SK-N-MC (cell line): ENCODE measurements at places on chromosomes 1 and 21.

DNA sequence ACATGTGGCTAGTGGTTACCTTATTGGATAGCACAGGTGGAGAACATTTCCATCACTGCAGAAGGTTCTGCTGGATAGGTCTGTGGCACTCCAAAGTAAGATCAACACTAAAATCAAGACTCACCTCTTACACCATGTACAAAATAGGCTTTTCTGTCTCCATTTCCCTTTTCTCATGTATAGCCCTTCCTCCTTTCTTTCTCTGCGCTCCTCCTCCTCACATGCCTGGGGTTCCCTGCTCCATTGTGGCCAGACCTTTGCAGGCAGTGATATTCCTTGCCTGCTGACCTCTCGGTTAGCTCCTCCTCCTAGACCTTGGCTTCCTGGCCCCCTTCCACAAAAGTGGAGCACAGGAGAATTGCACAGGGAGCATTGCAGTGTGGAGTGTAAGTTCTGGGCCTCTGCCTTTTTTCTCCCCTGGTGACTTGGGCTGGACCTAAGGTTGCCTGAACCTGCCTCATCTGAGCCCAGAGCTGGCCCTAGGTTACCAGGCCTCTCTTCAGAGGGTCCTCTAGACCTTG is 33.2 kb upstream of the RBM15 start:
- DNase-seq = no peak

DNA sequence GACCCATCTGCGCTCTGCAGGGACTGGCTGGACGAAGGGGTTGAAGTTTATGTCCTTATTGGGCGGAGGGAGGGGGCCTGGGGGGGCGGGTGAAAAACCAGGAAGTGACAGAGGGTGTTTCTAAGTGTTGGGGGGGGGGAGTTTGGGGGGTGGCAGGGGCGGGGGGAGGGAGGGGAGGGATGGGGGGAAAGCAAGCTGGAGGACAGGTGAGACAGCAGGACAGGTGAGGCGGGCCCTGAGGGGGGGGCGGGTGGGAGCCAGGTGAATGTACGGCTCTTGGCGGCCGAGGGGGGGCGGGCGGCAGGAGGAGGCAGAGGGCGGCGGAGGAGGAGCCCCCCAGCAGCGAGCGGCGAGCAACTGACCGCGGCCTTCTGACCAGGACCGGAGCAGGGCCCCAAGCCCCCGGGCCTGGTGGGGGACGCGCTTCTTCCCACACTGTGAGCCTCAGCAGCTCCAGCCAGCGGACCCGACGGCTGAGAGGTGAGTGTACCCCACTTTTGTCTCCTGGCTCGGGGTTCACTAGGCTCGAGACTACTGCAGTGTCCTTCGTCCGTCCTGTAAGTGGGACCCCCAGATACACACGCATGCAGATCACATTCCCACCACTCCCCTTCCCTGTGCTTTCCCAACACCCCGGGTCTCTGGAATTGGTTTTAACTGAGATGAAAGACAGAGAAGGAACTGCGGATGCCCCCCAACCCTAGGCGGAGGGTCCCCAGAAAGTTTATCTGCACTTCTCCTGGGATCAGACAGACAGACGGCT is at the start of gene ZBTB7B:
Gene ZBTB7B, plus strand, starts transcription at position 339 of the 763 bp plus-strand sequence. CDS start 11,859 bp downstream, outside the sequence.
- DNase-seq = no peak

GRCh38 chr1:179742291-179742690 is 800 bp upstream of the FAM163A start:
- DNase-seq = no peak

- no peak for DNase-seq
These were observed 201.4 kb upstream of the BRINP3 start for GRCh38 chr1:190679044-190679443.

DNA sequence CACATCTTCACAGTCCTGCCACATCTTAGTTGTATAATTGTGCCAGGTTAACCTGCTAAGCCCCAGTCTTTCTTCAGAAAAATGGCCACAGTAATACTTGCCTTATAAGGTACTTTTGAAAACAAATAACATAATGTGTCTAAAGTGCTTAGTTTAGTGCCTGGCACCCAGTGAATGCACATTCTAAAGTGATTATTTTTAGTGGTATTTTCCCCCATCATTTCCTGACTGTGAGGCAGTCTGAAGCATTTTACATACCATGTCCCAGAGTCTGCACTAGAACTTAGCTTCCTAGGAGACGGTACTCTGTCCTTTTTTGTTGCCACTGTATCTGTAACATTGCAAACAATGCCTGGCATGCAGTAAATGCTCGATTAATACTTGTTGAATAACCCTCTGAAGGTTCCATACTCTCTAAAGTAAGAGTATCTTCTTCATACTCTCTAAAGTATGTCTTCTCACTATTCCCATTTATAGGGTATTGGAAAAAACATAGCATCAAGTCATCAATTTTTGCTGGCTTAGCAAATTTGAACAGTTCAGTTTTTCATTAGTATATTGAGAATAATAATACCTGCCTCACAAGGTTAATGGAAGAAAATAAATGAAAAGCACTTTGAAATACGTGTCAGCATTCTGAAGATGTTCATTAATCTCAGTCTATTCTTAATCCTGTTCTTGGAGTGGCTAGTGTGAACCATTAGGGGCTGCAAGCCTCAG is 43.7 kb downstream of the FMO3 start:
- DNase-seq = no peak

DNA sequence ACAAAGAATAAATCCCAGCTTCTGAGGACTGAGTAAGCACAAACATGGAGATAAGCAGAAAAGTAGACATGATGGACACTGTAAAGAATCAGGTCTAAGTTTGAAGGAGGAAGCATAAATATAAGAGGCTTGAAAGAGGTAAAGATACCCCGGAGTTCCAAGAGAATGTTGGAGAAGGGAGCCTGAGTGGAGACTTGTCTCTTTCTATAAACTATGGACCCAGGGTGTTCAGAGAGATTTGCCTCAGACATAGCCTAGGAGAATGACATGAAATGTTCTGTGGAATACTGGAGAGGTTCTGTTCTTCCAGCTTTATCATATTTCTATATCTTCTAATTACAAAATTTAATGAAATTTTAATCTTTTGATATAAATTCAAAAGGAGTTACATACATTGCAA is 554.3 kb upstream of the B3GALT2 start:
- DNase-seq = no peak

- DNase-seq = no peak
These were observed 39.7 kb downstream of the CAPZB start for GRCh38 chr1:19445417-19446342.

GRCh38 chr1:91741906-91742305 is 144.0 kb downstream of the TGFBR3 start:
- no peak for DNase-seq

DNA sequence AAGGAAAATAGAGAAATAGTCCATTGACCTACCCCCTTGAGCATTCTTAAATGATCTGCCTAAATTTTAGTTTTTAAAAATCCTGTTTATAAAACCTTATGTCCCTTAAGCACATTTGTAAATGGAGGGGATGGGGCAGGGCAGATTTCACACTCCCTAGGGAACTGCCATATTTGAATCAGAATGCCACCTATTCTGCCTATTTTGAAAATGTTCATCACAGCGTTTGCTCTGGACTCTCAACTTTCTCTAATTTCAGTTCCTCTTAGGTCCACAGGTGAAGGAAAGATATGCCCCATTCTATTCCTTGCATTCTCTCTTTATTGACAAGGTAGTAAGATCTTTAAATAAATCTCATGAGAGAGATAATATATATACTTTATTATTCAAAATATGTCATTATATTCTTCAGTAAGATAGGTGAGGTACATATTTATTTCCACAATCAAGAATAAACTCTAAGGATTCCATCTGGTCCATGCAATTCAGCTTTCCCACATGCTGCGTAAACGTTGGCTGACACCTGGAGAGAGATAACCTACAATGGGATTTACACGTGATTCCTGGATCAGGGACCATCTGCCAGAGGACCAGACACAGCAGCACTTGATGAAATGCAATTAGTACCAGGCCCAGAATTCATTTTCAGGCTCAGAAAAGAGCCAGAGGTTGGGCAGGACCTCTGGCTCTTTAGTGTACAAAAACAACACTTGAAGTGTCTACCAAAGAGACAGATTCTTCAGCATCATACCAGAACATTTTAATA is 1.2 kb upstream of the LPGAT1 start:
- no peak for DNase-seq

- no peak for DNase-seq
These were observed 256.8 kb upstream of the C1orf105 start for GRCh38 chr1:172163498-172164215.

GRCh38 chr1:48627486-48627885 is 149.2 kb downstream of the BEND5 start:
- DNase-seq = no peak

- no peak for DNase-seq
These were observed 88.5 kb downstream of the GPR88 start for GRCh38 chr1:100626397-100626796.

GRCh38 chr1:31645274-31645568 is 545 bp upstream of the PEF1 start:
- no peak for DNase-seq

DNA sequence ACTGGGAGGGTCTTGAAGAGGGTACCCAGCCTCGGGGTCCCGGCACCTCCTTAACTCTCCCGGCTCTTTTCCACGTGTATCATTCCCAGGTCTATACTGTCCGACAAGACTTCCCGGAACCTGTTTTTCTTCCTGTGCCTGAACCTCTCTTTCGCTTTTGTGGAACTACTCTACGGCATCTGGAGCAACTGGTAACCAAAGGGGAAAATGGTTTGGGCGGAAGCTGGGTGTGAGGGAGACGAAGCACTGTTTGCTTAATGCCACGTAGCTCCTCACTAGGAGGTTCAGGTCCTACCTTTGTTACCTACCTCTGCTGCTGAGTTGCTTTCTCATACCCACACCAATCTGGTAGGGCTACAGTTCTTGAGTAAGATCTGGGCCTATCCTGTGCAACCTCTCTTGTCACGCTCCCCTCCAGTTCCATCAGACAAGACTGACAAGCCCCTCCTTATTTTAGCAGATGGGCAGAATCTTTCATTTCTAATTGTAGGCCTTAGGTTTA is 642 bp downstream of the SLC30A7 start:
- DNase-seq = no peak

- DNase-seq = no peak
These were observed 4.3 kb upstream of the GPR153 start for GRCh38 chr1:6265151-6265550.

DNA sequence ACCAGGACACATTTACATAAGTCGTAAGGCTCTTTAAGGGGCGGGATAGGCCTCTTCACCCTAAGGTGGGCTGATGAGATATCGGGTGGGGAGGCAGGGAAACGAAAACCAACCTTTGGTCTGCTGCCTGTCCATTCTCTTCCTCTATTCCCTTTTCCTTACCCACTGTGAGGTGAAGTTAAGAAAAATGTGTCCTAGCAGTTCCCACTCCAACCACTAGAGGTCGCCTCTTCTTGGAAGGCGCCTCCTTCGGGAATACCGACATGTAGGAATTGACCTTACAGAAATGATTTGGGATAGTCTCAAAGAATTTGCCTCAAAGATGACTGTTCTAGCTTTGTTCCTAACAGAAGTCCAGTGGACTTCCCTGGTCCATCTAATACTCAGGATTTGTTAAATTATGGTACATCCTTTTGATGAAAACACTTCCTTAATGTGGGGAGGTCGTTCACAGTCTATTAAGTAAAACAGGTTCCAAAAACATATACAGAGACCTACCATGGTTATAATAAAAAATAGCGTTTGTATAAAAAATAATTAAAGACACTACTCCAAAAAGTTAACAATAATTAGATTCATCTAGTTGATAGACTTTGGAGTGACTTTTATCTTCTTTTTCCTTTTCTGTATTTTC is 14.1 kb downstream of the AZIN2 start:
- DNase-seq = peak; percentile 50

- no peak for DNase-seq
These were observed 29.0 kb upstream of the LGALS8 start for GRCh38 chr1:236494586-236495466.

DNA sequence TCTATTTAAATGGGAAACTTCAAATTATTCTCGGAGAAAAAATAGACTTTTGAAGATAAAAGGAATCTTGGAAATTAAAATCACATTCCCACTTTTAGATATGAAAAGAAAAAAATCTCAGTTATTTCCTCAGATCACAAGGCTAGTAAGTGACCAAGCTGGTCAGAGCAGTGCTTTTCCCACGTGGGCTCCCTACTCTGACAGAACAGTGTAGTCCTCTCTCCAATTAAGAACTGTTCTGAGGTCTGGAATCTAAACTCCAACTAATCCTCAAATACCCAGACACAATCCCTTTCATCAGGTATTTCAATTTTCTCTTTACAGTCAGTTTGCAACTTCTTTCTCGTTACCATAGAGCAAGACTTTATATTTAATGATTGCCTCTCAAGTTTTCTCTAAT is 50.6 kb downstream of the RGS21 start:
- DNase-seq = no peak

DNA sequence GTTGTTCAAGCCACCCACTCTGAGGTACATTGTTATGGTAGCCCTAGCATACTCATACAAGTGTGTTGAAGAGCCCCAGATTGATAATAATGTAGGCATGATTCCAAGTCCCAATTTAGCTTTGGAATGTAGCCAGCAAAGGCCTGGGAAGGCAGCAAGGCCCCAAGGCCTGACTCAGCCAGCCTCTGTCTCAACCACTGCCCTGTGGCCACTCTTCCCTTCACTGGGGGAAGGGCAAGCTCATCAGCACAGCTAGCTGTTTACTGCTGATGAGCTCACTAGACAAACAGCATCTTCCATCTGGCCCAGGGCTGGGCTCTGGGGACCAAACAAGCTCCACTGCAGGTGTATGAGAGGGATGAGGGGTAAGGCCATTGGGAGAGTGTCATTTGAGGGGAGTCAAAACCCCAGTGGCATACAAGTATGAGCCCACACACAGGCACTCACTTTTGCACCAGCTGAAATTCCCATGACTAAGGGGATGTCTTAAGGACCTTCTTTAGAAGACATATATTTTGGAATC is 2.2 kb upstream of the IRF6 start:
- DNase-seq = no peak

GRCh38 chr21:28436286-28436932 is 556.3 kb downstream of the LTN1 start:
- DNase-seq = no peak

GRCh38 chr1:81234237-81234636 is 566.5 kb upstream of the ADGRL2 start:
- no peak for DNase-seq

DNA sequence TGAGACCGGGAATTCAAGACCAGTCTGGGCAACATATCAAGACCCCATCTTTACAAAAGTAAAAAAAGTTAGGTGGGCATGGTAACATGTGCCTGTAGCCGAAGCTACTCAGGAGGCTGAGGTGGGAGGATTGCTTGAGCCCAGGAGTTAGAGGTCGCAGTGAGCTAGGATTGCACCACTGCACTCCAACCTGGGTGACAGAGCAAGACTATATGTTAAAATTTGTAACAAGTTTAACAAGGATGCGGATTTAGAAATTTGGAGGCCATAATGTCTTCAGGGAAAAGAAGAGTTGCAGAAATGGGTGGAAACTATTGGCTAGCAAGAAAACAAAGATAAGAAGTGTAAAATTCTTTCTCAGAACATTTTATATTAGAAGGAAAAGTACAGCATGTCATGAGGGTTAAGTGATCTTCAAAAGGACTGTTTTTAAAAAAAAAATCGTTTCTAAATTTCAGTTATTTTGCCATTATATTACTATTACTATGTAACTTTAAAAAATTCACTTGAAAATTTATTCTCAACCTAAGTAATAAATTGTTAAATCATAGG is 17.6 kb downstream of the SOAT1 start:
- no peak for DNase-seq

GRCh38 chr1:171530676-171531075 is 45.3 kb downstream of the PRRC2C start:
- no peak for DNase-seq
